Suppressor macrophage treated with lipopolysaccharide for 1 hour (primary cell): ENCODE measurements at places on chromosomes 2 and 18.

DNA sequence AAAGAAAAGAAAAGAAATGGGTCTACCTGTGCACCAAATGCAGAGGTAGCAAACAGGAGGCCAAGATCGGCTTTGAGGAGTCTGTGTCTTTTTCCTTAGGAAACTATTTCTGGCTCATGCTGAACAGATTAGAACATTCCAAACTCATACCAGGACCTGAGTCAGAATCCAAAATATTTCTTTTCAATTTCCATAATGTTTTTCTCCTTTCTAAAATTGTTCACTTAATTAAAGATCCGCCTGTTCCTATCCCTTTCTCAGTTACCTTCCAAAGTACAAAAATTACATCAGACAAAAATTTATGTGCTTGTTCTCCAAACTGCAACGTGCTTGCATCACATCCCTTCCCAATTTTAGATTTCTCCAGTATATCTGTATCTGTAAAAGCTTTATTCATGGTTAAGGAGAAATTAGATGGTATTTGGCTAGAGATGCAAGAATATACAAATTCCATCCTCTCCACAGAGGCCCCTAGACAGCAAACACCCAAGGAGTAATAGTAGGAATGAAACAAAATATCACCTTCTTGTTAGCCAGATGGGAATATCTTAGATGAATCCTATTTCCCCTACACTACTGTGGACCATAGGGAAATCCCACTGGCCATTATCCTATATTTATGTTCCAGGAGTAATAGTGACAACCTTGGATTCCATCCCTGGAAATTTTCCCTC, 130.6 kb downstream of the LNPK start:
- no peak for DNase-seq

GRCh38 chr2:202127687-202128331, 54.8 kb downstream of the KIAA2012 start:
- no peak for DNase-seq

DNA sequence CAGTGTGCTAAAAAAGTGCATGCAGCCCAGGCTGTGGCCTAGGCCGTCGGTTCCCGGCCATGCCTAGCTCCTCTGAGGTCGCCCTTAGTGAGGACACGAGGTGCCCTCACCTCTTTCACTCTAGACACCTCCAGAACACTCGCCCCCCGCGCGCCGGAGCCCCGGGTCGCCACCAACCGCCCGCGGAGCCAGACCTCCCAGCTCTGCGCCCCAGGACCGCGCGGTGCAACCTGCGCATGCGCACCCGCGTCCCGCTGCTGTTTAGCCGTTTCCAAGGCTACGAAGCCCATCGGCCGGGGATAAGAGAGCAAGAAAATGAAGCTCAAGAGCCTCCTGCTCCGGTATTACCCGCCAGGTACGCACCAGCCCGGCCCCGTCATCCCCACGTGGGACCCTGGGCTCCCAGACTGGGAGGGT, at the start of gene DAW1:
Gene DAW1, plus strand, starts transcription at position 257 of the 417 bp plus-strand sequence. Its CDS starts 59 bp downstream, at position 316.
- DNase-seq: peak; percentile 68

GRCh38 chr2:170121689-170122088, 56.3 kb upstream of the MYO3B start:
- no peak for DNase-seq

DNA sequence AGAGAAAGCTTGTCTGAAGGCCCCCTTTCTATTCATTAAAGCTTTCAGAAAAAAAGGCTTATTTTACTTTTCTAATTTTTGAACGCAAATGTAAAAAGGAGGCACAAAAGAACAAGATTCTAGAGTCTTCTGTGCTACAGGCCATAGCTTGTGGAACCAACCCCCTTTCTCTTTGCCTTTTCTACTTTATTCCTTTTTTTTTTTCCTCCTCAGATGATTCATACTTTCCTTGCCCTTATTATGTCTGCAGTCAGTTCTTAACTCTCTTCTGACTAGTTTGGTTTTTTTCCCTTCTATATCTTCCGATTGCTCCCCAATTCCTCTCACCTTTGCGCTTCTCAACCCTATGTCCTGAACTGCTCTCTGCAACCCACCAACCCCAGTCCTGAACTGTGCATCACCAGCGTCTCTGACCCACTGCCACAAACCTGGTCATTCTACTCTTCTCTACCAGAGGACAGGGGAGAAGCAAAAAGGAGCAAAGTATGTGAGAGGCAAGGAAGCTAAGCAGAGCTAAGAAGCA, 56.9 kb upstream of the WIPF1 start:
- no peak for DNase-seq
